Cerebellum (tissue), 4 donors: ENCODE measurements at places on chromosomes 1 and 21.

DNA sequence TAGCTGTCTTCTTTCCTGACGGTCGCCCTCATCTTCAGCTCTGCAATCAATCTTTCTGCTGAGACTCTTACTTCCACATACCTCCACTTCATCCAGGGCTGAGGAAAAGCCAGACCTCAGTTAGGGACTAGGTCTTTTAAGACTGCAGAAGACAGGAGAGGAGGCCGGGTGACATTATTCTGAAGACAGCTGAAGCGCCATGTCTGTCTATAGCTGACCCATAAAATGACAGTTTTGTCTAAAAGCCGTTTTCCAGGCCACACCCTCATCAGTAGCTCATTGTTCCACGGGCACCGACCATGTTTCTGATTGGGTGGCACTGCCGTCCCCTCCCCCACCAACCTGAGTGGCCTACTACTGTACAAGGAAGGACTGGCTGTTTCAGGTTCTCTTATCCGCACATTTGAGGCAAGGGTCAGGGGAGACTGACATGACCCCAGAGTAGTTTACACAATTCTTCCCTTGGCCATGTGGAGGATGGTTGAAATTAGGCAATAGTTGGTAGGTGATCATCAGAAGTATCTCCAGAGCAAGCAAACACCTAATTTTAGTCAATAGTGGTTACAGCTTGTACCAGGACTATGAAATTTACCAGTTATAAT, at the start of gene ADCY10:
TSS of gene ADCY10 (minus strand) at position 240 of the 602 bp plus-strand sequence. CDS start 8,994 bp downstream, outside the sequence.
- no peak for DNase-seq

DNA sequence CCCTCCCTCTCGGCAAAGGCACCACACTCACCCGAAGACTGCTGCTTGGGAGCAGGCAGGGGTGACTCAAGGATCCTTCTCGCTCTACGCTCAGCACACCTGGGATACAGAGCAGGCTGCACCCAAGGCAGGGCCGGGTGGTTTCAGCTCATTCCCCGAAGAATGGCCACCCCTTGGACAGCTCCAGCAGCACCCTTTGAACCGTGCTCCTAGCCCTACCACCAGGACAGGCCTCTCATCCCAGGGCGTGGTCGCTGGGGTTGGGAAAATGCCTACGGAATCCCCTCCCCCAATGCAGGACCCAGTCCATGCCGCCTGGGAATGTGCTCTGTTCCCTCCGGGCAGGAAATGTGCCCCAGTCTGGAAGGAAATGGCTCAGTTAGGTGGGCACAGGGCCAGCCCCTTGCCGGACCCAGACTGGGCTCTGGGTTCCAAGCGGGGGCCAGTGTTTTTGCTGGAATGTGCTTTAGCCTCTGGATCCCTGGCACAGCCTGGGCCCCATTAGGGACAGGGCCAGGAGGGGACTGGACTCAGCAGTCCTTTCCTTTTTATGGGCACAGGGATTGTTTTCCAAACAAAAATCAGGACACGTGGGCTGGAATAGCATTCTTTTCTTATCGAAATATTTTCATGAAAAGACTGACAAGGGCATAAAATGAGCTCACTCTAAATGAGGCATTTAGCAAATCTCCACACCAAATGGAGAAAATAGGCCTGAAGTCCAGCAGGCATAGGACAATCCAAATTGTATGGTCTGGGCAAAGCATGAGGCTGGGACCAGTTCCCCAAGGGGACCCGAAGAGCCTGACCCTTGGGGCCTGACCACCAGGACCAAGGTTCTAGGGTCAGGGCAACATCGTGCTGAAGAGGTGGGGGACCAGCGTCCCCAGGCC, 7.3 kb downstream of the TMEM82 start:
- no peak for DNase-seq

GRCh38 chr21:35643176-35643575, 417.1 kb downstream of the SETD4 start:
- DNase-seq = no peak

GRCh38 chr1:90223401-90223800, 228.5 kb downstream of the ZNF326 start:
- no peak for DNase-seq

GRCh38 chr1:96978444-96978843, 256.9 kb downstream of the PTBP2 start:
- no peak for DNase-seq

DNA sequence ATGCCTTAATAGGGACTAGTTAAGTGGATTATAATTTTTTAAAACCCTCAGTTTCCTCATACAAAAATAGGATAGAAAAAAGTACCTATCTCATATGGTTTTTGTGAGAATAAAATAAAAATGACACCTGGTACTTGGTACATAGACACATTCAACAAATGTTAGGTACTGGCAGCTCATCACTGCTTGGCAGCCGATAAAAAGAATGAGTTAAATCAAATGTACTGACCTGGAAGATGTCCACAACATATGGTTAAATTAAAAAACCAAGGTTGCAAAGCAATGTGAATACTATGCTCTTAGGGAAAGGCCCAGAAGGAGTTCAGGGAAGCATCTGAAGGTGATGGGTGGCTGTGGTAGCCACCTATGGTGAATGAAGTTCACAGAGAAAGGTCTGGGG, 64.9 kb upstream of the SMYD2 start:
- peak; percentile 10 for DNase-seq

- no peak for DNase-seq
These were observed 58.6 kb upstream of the SOX13 start for GRCh38 chr1:204014336-204014735.

- DNase-seq = no peak
These were observed 221.8 kb downstream of the SLC45A1 start for GRCh38 chr1:8539683-8540082.

DNA sequence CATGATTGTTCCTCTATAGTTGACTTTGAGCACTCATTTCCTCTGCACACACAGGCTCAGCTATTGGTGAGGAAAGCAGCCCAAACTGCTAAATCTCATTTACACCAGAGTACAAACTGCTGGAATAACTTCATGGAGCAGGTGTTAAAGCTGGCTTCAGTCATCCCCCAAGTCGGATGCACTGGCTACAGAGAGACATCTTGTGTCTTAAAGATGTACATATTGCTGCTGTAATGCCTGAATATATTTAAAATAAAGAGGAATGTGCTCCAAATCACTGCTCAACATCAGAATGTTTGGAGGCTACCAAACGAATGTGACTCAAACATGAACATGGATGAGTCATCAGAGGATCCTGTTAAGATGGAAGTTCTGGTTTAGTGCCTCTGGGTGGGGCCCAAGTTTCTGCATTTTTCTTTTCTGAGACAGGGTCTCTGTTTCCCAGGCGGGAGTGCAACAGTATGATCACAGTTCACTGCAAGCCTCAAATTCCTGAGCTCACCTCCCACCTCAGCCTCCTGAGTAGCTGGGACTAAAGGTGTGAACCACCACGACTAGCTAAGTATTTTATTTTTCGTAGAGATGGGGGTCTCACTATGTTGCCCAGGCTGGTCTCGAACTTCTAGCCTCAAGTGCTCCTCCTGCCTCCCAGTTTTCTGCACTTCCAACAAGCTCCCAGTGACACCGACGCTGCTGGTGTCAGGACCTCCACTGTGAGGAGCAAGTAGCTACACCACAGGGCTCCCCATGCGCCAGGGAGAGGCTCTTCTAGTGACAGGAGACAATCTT, 79.0 kb upstream of the KRTAP19-8 start:
- DNase-seq = no peak

DNA sequence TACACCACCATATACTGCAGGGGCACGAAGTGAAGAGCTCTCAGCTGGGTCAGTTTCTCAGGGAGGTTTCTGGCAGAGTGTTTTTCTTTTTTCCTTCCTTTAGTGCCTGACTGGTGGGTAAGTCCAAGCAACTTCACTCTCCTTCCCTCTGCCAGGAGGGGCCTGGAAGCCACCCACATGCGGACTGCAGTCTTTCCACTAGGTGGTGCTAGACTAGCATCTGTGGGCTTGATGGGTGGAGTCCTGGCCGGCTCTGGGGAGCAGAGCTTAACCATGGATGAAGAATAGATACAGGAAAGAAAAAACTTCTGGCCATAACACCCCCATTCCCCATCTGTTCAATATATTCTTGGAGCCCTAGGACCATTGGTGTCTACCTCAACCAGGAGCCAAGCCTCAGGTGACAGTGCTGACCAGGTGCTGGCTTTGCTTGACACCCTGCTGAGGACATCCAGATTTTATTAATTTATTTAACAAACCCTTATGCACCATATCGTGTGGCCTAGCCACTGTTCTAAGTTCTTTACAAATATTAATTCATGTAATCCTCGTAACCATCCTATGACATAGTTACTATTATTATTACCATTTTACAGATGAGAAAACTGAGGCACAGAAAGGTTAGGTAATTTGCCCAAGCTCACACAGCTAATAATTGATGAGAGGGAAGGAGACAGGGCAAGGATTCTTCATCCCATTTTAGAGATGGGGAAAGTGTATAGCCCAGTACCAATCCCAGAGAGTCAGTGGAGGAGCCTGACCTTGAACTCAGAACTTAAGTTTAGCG, 126.7 kb upstream of the CSF3R start:
- DNase-seq = peak; percentile 25

DNA sequence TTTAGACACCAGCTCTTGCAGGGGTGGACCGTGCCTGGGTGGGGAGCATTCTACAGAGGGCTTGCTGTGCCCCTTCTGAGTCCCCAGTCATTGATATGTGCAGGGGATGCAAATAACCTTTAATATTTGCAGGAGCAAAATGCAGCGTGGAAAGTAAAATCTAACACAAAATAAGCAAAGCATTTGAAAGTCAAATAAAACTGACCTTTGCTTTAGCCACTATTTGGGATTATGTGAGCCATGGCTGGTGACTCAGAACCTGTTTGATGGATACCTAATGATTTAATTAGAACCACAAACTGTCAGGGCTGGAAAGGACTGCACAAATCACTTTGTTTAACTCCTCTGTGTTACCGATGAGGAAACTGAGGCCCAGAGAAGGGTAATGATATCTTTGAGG, 377.5 kb downstream of the HHAT start:
- no peak for DNase-seq

- DNase-seq = no peak
These were observed 332.5 kb upstream of the NRIP1 start for GRCh38 chr21:15397258-15397657.

- DNase-seq = no peak
These were observed 4.9 kb upstream of the ABCA4 start for GRCh38 chr1:94125551-94126514.

- no peak for DNase-seq
These were observed 4.9 kb upstream of the CORT start for GRCh38 chr1:10444795-10445397.

DNA sequence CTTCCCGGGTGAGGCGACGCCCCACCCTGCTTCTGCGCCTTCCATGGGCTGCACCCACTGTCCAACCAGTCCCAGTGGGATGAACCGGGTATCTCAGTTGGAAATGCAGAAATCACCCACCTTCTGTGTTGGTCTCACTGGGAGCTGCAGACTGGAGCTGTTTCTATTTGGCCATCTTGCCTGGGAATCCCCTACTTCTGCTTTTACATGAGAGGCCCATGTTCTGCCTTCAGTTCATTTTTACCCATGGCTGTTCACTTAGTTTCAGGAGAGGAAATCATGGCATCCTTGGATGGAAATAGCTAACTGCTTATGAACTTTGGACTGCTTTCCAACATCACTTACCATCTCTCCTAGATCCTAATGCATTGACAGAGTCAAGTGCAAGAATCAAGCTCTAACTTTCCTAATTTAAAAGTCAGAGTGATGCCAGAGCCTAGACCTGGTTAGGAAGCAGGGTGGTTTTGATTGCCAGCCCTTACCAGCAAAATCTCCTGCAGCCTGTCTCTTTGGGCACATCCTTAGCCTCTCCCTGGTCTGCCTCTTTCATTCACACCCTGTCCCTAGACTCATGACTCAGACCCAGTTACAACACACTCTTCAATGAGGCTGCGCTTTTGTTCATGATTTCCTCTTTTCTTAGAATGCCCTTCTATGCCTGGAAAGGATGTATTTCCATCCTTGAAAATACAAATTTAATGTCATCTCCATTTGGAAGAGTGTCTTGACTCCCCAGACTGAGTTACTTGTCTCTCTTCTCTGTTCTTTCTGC, 137.2 kb downstream of the KCTD3 start:
- DNase-seq = no peak

DNA sequence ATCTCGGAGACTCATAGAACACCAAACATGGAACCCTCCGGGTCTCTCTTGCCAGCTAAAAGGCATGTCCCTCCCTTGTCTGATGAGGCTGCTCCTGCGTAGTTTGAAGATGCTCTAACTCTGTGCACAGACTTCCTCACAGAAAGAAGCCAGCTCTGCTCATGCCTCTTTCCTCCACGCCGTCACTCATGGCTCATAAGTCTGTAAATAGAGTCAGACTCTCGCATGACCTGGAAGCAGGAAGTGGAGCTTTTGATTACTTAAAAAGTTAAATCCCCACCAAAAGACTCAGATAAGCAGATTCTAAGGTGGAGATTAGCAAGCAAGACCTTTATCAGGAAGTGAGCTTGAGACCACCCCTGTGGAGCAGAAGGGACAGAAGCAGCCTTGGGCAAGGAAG, 171.6 kb downstream of the TRIM33 start:
- no peak for DNase-seq

DNA sequence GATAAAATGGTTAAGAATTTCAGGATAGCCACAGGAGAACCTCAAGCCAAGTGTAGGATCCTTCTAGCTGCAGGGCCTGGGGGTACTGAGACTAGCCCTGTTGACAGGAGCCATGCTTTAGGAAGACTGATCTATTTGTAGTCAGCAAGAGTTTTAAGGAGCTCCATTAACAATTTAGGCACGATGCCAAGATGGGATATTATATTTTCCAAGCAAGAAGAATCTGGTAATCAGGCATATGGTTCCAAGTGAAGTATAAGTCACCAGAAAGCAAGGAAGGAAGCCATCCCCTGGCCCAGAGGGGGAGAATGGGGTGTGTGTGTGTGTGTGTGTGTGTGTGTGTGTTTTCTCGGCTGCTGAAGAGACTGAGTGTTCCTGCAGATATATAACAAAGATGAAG, 7.0 kb downstream of the IFNAR2 start:
- no peak for DNase-seq

DNA sequence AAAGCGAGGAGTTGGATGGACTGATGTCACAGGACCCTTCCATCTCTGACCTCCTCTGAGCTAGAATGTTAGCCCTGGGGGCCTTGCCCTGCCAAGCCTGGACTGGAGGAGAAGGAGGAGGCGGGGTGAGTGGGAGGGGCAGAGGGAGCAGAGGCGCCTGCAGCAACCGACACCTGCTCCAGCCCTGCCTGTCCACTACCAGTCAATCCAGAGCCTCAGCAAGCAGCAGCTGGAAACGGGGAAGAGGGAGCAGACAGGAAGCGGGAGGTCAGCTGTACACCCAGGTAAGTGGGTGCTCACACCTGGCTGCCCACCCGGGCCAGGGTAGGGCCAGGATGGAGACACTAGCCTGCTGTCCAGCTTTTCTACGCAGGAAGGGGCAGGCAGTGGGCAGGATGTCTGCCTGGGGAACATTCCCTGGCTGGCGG, at the start of gene IGFN1:
TSS of gene IGFN1 (plus strand) at position 201 of the 428 bp plus-strand sequence. CDS start 2,470 bp downstream, outside the sequence.
- DNase-seq = no peak

DNA sequence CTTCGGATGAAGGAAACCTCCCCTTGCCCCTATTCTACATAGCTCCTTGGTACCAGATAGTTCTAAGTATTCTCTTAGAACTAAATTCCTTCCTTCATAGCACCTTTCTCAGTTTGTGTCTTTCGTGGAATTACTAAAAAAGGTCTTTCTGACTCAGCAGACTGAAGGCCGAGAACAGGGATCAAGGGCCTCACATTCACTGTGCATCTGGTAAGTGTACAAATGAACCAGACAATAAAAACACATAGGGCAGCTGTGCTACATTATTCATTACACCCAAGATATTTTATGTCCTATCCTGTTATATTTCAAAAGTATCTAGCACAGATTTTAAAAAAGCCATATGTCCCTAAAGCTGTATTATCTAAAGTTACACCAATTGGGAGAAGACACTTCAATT, 62.9 kb upstream of the HP1BP3 start:
- DNase-seq = no peak
